ENCODE measurements at places on chromosomes 3 and 15.

- peak; percentile 40 for DNase-seq
Measured at GRCh38 chr3:39809181-39809994, at the start of gene MYRIP. TSS of gene MYRIP (plus strand) at chr3:39809609. CDS start at chr3:39900817, 91,208 bp downstream.

DNA sequence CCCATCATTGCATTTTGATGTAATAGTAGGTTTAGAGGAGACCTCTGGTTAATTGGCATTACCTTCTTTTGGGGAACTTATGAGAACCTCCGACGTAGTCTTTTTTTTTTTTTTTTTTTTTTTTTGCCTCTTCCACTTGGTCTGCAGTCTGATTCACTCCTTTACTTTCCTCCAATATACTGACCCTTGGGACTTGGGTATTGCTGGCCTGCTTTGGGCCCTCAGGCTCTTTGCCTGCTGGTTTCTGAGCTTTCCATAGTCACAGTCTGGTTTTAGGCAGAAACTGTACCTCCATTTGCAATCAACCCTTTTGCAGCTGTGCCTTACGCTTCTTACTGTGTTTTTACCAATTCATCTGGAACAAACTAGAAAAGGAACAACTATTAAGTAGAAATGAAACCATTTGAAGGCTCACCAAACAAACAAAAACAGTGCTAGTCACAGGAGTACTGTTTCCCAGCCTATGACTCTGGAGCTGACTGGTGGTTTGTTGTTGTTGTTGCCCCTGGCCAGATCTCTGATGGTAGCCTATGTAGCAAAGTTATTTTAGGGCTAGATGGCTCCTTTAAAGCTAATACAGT, 272.8 kb downstream of the BBX start:
- DNase-seq, result no peak

DNA sequence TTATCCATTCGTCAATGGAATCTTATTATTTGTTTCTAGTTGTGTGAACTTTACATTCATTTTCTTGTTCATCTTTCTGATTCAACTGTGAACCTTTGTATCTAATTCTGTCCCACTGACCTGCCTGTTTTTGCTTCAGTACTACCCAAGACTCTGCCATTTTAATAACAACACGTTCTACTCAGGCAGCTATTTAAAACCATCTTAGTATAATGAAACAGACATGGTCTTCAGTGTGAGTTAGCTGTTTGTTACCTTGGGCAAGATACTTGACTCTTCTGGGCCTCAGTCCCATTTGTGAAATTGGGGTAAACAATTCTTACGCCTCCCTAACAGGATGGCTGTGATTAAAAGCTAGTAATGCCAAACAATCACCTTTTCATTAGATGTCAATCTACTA, 1.6 kb downstream of the BTBD1 start:
- DNase-seq, result no peak

- no peak for DNase-seq
Measured at GRCh38 chr3:181716966-181717365, 5.2 kb downstream of the SOX2 start.

- DNase-seq, result no peak
Measured at GRCh38 chr3:155362808-155363689, 69.6 kb upstream of the STRIT1 start.

DNA sequence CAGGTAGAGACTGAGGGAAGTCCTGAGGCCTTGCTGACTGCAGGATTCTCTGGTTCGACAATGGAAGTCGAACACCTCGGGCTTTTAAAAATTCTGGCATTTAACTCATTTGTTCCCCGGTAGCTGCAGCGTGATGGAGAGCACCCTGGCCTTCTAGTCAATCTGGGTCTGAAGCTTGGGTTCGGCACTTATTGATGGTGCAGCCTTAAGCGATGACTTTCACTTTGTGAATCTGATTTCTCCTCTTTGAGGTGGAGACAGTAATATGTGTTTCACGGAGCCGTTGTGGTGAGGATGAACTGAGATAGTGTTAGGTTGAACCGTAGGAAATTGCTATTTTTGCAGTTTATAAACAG, 621 bp upstream of the PARP6 start:
- DNase-seq, result no peak

DNA sequence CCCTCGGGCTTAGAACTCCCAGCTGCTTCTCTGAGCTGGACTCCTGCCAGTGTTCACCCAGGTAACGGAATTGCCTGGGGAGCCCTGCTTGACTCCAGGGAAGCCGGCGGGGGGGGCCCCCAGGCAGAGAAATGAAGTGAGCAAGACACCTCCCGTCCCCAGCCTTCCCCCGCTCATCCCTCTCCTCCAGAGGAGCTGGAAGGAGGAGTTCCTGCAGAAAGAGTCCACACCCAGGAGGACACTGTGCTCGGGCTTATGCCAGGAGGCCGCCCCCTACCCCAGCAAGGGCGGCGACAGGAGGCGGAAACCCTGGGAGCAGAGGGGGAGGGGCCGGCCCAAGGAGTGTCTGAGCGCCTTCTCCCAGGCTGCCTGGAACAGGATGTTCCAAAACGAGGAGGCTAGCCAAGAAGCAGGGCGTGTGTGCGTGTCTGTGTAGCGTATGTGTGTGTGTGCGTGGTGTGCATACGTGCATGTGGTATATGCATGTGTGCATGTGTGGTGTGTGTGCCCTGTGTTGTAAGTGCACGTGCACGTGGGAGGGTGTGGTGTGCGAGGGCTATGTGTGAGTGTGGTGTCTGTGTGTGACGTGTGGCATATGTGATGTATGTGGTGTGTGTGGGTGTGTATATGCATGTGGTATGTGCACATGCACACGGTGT, 511.3 kb downstream of the SHQ1 start:
- DNase-seq, result no peak

DNA sequence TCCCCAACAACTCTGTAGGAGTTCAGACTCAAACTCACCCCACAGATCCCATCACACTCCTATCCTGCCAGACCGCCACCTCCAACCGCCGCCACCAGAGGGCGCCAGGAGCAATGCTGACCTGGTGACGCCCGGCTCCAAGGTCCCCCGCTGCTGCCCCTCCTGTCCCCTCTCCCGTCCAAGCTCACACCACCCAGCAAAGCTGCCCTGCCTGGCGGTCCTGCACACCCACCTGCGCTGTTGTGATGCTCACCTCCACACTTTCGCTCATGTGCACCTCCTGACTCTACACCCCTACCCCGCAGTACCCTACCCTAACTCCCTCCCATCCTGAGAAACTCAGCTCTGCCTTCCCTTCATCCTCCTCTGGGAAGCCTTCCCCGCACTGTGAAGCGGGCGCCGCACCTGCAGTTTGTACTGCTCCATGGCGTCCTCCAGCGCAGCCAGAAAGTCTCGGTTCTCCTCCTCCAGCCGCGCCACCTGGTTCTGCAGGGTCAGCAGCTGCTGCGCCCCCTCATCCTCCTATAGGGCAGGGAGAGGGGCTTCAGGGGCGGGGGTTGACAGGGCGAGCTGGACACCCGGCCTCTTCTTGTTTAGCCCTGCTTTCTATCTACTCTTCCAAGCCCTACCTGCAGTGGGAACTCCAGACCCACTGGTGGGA, 7.9 kb downstream of the KIF7 start:
- peak; percentile 73 for DNase-seq

DNA sequence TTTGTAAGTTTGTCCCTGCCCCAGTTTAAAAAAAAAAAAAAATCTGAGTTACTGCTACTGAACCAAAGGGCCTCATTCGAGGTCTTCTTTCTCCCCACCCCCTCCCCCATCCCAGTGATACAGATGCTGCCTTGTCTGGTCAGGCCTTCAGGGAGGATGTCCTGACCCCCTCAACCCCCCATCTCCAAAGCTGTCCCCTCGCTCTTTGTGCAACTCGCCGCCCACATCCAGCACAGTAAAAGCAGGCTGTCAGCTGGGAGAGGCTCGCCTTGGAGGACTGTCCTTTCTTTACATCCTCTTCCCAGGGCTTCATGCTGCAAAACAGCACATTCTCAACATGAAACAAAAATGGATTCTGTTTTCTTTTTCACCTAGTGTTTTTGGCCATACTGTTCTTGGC, 133.4 kb downstream of the VGLL4 start:
- DNase-seq, result no peak

DNA sequence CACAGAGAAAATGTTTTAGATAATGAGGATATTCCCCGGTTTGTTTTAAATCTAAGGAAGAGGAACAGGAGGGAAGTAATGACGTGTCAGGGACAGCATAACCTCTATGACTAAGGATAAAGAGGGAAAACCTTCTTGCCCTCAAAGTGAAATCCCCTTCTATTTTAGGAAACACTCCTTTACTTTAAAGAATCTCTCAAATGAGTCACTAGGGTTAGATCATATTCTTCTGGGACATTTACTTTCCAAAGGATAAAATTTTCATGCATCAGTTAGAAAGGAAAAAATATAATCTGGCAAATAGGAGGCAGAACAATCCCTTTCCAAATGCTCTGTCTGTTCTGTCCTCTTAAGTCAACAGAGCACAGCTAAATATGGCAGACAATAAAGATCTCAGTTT, 43.2 kb upstream of the UBE2E2 start:
- peak; percentile 32 for DNase-seq

DNA sequence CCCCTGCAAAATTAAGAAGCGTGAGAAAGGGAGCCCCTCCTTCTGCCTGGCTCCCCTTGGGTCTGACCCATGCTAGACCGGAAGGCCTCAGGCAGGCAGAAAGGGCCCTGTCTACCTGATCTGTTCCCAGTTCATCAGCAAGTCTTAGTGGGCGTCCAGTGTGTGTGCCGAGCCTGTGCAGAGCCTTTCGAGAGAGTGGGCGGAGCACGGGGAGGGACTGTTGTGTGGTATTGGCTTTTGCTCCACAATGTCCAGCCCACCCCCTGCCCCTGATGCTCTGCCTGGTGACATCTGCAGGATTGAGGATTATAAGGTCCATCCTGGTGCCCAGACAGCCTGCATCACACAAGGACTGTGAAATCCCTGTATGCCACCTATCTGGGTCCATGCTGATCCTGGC, 82.9 kb downstream of the CHDH start:
- DNase-seq, result no peak

DNA sequence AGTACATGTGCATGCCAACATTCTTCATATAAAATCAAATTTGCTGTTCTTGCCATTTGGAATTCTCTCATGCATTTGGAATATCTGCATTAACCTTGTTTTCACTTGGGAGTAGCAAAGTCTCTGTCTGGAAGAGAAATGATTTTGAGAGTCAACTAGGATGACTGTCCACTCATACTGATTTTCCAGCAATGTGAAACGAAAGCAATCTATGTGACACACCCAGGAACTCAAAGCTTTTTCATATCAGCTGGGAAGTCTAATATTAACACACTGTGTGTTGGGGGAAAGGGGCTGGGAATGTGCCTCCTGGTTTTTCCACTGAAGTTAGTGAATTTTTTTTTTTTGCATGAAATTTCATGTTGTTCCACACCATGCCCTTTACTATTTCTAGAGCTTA, 124.9 kb downstream of the DUT start:
- no peak for DNase-seq

DNA sequence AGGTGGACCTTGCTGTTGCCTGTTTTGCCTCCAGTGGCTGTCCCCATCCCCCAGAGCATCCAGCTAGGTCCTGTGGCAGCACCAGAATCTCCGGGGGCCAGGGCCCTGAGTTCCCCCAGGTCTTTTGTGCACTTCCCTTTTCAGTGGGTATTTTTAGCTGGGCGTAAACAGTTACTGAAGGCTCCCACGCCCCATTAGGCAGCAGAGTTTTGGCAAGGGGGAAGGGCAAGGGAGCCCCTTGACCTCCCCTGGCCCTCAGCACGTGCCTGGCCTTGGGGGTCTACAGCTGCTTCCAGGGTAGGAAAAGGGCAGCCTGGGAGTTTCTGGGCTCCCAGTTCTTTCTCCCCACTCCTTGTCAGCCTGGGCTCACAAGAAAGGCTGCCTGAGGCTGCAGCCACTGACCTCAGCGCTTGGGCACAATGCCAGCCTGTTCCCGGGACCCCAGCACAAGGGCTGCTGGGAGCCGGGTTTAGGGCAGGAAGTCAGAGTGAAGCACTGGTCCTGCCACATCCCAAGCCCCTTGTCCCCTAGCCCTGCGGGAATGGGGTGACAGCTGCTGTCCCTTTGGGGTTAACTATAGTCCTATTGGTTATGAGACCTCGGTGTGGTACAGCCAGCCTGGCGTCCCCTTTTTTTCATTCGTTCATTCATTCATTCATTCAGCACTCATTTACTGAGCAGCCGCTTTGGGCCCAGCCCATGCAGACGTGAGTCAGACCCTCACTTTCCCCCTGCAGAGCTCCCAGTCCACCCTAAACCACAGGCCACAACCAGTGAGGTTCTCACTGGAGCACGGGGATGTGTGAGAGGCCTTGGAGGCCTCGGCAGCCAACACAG, 8.4 kb downstream of the CSK start:
- no peak for DNase-seq

DNA sequence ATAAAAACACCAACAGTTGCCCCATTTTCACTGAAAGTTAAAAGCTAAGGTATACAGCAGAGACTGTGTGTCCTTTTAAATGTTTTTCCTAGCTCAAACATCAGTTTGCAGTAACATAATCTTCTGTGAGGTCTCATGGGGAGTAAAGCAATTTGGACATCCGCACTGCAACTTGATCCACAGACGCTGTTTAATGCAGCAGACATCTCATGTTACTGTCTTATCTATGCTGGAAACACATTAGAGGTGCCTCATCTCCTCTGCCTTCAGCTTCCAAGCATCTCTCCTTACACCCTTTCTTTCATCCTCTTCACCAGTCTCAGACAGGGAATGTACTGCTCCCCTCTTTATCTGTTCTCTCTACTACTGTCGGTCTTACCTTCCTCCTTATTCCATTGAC, 53.7 kb upstream of the ATP11B start:
- no peak for DNase-seq

DNA sequence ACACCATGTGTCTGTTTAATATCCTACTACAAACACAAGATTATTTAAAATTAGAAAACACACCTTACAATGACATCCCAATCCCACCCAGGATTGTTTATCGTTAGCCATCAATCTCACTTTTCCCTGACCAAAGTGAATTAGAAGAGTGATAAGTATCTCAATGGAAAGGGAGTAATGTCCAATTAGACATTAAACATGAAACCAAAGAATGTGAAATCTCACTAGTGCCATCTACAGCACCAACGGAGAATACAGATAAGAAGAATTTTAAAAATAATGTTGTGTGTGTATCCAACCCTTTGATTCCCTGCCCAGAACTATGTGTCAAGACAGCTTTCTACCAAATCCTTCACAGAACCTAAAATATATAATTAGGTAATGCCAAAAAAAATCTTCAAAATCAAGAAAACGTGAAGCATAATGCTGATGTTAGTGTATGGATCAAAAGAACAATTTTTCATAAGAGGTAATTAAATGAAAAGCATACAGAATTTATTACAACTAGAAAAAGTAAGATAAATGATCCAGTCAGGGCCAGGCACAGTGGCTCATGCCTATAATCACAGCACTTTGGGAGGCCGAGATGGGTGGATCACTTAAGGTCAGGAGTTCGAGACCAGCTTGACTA, 64.2 kb downstream of the SCAPER start:
- peak; percentile 48 for DNase-seq

- DNase-seq, result no peak
Measured at GRCh38 chr3:18223974-18224373, 201.2 kb downstream of the SATB1 start.

DNA sequence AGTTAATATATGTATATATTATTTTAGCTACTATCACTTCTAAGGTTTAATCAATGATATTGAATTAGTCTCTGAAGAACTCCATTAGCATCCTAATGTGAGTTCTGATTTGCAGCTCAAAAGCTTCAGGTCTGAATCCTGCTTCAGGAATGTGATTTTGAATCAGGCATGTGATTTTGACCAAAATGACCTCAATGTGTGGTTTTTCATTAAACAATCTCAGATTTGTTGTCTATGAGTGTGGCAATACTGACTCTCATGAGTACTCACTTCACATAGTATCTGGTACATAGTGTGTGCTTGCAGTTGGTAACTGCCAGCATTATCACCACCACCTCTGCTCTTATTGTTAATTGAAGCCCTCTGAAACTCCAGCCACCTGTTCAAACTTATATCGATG, 251.0 kb downstream of the KCNH8 start:
- no peak for DNase-seq

GRCh38 chr3:154786724-154787123, 293.4 kb upstream of the MME start:
- no peak for DNase-seq
